ENCODE measurements at places on chromosomes 7 and 10.

DNA sequence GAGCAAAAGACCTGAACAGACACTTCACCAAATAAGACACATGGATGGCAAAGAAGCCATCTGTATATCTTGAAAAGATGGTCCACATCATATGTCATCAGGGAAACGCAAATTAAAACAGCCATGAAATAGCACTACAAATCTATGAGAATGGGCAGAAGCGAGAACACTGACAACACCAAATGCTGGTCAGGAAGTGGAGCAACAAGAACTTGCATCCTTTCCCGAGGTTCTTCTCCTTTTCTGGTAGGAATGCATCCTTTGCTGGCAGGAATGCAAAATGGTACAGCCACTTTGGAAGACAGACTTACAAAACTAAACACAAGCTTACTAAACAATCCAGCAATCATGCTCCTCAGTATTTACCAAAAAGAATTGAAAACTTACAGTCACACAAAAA, 60.0 kb downstream of the PIK3AP1 start:
- no peak for DNase-seq

DNA sequence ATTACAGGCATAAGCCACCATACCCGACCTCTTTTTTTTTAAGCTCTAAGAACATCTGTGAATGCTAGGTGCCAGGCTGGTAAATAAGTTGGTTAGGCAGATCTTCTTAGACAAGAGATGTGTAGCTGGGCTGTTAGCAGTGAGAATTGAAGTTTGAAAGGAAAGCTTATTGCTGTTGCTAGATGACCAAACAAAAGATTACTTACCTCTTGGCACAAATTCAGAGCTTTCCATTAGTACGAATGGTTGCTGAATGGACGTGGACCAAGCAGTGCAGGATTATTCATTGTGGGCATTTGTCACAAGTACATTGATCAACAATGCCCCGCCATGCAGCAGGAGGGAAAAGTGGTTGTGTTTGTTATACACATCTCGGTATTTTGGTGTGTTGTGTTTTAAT, 131.2 kb downstream of the GFRA1 start:
- no peak for DNase-seq

DNA sequence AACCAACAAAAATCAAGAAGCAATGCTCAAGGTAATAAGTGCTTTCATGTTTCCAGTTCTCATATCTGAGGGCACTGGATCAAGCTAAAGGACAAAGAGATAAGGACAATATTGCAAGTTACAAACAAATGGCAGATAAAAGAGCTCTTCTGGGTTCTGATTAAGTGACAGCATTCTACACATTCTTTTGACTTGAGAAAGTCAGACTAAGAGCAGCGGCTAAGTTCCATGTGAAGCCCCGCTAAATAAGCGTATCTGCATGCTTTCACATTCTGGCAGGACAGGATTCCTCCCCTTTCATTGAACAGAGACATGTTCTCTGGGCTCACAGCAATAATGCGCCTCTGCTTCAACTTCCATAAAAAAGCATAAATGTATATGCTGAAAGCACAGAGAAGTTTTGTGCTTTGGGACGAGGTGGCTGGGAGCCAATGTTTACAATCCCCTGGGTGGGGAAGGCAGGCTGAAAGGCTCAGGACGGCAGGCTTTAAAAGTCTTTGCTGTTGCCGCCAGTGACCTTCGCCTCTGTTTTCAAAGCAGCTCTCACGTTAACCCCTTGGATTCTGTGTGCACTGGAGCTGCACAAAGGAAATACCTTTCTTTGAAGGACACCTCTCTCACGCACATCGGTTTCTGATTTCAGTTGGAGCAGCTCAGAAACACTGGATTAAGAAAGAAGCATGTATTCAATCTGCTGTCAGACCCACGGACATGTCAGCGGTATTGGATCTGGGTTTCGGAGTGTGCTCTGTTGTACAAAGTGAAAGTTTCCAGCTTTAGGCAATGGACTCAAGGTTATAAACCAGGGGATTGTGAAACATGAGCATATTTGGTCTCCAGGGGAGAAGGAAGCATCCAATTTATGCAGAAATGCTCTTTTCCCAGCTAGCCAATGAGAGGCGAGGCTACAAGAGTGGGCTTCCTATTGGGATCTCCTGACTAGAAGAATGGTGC, 105.4 kb upstream of the FAM133B start:
- DNase-seq = peak; percentile 42

DNA sequence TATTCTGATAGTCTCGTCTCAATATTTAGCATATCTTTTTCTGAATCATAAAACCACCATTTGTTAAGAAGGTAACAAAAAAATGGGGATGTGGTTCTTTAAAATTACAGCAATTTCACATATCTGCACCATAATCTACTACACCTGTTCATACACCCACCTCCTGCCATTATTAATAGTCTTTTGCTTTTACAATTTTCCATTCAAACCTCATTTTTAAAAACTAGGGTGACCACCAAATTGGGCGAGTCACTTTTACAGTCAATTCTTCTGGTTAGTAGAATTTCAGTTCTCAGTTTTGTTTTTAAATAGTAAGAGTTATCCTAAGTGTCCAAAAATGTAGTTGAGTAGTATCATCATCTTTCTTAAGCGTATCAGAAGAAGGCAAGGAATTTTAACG, 48.4 kb upstream of the GSAP start:
- no peak for DNase-seq

DNA sequence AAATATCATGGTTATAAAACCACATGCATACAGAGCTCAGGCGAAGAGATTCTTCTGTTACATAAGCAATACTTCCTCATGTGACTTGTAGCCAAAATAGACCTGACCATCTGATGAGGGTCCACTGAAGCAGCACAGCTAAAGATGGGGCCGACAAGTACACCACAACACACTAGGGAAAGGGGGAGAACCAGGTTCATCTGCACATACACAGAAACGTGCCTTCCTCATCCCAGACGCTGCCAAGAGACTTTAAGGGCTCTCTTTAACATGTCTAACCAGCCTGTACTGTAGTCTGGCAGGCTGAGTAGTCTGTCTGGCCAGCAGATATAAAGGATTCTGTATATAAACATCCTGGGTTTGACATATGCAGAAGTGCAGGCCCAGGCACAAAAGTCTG, 30.3 kb downstream of the ERCC6 start:
- no peak for DNase-seq

GRCh38 chr10:89567576-89568245, 32.3 kb upstream of the SLC16A12 start:
- no peak for DNase-seq

DNA sequence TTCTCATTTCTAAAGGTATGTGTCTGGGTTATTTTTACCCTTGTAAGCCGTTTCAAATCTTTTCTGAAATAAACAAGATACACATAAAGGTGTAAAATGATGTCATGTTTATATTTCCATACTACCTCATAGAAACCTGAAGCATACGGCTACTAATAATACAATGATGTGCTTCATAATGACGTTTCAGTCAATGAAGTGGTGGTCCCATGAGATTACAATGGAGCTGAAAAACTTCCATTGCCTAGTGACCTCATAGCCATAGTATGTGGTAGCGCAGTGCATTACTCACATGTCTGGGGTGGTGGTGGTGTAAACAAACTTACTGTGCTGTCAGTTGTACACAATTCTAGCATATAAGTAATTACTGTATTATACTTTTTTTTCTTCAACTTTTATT, 24.9 kb downstream of the EPDR1 start:
- no peak for DNase-seq

DNA sequence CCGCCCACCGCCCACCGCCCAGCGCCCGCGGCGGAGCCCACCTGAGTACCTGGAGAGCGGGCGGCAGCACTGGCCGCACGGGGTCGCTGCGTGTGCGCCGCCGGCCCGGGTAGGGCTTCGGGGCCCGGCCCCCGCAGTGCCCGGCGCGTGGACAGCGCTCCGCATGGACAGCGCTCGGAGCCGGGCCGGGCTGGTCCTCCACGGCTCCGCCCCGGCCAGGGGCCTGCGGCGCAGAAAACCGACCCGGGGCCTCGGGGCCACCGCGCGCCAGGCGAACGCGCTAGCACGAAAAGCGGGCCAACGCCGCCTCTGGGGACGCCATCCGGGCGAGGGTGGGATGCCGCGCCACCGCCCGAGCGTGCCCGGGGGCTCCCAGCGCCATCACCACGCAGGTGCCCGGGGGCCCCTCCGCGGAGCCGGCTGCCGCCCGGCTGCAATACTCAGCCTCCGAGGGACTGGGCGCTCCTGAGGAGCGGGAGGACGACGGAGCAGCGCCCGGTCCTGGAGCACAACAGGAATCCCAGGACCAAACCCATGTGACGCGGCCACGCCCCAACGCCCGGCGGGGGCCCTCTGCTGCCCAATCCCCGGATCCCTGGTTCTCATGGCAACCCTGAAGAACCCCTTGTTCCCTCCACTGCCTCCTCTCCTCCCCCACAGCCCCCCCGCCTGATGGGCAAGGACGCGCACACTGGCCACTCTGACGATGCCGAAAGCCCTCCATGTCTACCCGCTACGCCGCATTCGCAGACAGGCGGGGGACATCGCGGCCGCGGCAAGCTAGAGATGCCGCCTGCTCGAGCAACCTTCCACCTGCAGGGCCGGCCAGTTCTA, at the start of gene GRB10:
TSS of gene GRB10 (minus strand) at position 522 of the 834 bp plus-strand sequence. CDS start 50,574 bp downstream, outside the sequence.
- DNase-seq = peak; percentile 28

Data from NCI-H510A treated with DMSO at 0.1 percent for 48 hours (cell line).